ENCODE measurements at places on chromosomes 3 and 15.

GRCh38 chr15:71634820-71635560 lies 175.4 kb upstream of the NR2E3 start:
- DNase-seq: peak; percentile 52

DNA sequence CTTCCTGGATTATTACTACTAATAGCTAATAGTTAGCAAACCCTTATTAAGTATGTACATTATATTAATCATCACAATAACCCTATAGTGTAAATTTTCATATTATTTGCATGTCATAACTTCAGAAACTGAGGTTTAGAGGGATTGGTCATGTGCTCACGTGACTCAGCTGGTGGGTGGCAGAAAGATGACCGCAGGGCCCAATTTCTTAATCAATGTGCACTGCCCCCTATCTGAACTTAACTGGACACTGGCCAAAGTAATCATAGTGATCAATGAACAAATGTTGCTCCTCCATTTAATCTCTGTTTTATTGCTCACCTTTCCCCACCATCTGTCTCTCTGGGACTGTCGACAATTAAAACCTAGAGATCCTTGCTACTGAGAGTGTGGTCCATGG lies 52.2 kb downstream of the PLD1 start:
- DNase-seq: no peak

- no peak for DNase-seq
Measured at GRCh38 chr15:91620229-91620628, 233.3 kb upstream of the SLCO3A1 start.

DNA sequence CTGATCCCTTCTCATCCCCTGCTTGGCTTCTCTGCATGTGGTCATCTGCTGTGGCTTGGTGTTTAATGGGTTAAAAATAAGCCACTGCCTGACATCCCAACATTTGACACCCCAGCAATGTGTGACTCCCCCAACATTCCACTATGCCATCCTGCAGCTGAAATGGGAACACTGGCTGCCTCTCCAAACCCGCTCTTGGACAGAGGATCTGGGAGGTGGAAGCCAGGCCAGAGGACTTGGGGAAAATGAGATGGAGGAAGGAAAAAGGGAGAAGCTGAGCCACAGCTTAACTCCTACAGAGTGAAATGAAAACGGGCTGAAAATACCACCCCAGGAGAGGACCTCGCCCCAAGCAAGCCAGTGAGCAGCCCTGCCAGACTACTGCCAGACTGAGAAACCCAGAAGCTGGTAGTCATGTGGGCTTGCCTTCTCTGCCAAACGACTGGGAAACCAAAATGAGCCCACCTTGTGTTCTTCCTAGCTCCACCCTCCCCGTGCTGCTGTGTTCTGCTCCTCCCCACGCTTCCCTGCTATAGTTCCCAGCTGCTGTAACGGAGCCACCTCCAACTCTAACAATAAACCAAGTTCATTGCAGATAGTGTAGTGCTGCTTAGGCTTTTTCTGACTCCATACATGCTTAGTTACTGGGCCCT lies 13.7 kb downstream of the MAP1A start:
- no peak for DNase-seq

DNA sequence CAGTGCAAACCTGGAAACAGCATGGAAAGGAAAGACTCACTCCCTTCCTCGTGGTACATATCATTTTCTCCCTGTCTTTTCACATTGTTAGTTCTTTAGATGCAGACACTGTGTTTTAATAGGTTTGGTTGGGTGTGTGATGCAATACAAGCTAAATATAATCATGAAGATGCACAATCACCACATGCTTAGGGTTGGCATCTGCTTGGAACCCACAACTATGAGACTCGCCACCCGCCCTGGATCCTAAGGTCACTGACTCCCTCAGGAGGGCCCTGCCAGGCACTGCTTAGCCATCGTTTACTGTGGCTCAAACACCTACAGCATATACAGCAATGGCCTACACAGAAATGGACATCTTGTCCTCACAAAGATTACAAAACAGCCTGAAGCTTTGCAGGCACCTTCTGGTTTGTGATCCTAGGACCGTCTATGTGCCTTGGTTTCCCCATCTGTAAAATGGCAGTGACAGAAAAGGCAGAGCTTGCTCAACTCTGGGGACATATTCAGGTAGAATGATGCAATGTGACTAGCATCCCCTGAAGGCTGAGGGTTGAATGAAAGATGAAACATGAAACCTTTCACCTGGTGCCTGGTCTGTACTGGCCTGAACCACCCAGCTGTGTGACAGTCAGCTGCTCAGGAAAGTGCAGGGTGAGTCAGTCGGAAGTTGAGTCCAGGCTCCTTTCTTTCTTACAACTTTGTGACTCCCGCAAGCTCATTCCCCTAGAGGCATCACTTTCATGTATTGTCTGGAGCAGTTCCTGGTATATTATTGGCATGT lies 123.6 kb upstream of the PFN2 start:
- DNase-seq: peak; percentile 31

- no peak for DNase-seq
Measured at GRCh38 chr3:71753701-71754609, at the start of gene GPR27. Gene GPR27, plus strand, starts transcription at chr3:71753855. Its CDS starts 195 bp downstream, at chr3:71754050.

DNA sequence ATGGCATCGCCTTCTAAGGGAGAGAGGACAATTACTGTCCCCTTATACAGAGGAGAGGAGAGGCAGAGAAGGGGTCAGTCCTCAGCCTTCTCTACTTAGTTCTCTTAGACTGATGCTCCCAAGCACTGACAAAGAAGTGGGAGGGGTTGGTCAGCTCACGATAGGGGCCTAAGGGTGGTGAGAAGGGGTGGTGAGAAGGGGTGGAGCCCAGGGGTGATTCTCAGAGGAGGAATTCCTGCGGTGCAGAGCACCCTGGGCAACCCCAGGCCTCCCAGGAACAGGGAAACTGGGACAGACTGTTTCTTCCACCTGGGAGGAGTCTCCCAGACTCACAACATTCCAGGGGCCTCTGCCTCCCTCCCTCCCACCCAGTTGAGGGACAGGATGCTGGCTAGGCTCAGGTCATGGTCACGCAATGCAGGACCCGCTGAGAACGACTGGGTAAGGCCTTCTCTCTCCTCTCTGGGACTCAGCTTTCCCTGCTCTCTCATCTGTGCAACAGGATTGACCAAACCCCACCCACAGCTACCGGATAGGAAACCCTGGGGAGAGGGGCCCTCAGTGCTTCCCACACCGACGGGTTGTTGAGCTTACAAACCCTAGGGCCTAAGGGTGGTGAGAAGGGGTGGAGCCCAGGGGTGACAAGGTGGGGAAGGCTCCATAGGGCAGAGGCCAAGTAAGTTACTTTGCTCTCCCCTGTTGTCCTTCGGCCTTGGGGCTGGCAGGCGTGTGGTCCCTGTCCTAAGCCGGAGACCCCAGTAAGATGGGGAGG lies 1.5 kb downstream of the TPRA1 start:
- no peak for DNase-seq

GRCh38 chr15:67914537-67915460 lies 75.0 kb upstream of the RNU6-1 start:
- DNase-seq: peak; percentile 30

DNA sequence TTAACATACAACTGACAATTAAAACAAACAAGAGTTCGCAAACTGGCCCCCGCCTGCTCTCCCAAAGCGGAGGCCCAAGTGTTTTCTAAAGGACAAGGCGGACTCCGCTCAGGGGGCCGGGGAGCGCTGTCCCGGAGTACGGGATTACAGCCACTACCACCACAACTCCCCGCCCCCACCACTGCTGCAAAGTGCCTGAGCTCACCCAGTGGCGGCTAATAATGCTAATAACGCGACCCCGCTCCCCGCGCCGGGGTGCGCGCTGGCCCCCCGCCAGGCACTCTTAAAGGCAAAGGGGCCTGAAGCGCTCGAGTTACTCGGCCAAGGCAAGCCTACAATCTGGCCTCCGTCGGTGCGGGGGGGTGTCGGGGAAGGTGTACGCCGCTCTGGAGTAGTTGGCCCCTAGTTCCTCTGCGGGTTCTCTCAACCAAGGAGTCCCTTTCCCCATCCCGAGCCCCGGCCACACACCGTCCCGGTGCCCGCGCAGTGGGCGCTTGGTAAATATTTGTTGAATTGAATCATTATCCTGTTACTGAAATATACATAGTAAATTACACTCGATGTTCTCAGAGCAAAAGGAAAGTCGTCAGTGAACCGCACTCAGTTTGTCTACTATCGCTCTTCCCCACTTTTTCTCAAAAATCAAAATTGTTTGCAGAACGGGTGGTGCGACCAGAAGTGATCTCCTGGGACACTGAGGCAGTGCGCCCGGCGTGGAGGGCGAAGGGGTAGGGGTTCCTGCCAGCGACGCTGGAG lies 827 bp downstream of the WNT5A start:
- no peak for DNase-seq

GRCh38 chr3:144052275-144052674 lies 80.7 kb downstream of the DIPK2A start:
- no peak for DNase-seq

GRCh38 chr3:12879191-12879815 lies 37.9 kb upstream of the RPL32 start:
- no peak for DNase-seq

DNA sequence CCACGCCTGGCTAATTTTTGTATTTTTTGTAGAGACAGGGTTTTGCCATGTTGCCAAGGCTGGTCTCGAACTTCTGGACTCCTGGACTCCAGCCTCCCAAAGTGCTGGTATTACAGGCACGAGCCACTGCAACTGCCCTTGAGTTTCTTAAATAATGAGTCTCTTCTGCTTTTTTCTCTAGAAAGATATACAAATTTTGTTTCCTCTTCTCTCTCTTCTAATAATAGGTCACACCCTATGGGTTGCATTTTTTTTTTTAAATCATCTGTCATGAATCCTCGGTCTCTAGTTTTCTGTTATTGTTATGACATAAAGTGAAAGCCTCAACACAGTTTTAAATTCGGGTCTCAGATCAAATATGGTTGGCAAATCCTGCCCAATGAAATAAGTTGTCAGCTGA lies 111.2 kb downstream of the IL12A start:
- no peak for DNase-seq

DNA sequence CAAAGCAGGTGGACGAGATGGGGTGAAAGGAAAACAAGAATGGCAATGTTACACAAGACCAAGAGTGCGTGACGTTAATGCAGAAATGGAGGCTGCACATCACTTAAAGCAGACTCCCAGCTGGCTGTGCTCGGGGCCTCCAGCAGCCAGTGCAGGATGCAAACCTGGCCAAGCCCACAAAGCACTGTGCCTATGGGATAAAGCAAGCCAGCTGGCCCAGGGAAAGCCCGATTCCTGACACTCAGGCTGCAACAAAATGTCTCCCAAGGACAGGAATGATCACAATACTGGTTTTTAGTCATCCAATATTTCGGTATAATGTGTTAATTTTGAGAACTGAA lies 86.2 kb downstream of the SEC22A start:
- DNase-seq: no peak

DNA sequence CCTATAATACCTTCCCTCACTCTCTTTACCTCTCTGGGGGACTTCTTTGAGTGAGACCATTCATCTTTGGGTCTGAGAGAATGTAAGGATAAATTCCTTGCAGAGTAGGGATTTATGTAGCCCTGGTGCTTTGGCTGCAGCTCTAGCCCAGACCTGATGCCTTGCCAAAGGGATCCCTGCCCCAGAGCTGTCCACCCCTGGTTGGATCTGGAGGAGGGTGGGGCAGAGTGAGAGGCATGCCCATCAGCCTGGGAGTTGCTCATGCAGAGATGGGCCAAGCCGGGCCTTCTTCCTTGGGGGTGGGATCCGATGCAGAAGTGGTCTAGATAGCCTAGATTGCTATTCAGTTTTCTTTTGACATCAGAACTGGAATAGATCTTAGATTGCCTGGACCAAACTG lies 31.5 kb downstream of the RTP1 start:
- DNase-seq: no peak

- no peak for DNase-seq
Measured at GRCh38 chr3:106628407-106628806, 748.8 kb upstream of the CCDC54 start.

GRCh38 chr3:180246688-180247195 lies 210.0 kb upstream of the PEX5L start:
- no peak for DNase-seq

- DNase-seq: no peak
Measured at GRCh38 chr3:118974356-118975097, 60.1 kb downstream of the IGSF11 start.

DNA sequence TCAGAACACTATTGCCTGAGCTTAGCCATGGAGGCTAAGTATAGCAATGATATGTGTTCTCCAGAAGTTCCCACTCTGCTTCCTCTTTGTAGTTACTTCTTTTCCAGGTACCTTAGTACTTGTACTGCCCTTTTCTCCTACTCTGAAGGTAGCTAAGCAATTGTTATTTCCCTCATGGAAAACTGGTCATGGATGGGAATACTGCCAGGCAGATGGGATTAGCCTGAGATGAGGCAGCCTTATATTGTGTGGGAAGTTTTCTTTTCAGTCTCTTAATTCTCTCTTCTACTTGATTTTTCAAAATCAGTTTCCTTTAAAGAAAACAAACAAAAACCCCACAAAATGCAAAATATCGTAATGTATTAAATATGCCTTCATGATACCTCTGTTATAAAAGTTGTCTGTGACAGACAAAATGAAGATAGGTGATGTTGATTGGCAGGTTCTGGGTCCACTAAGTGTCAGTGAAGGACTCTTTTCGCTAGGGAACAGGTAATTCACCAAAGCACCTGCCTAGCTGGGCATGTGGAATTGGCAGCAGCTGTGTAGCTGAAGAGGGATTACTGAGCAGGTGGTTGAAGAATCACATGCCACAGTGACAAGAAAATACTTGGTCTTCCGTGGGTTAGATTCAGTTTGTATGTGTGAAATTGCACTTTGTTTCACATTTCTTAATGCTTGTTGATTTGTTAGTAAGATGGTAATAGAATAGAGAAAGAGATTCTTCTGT lies 4.1 kb downstream of the ZNF609 start:
- DNase-seq: peak; percentile 83

GRCh38 chr15:75232826-75233503 lies 25.2 kb upstream of the GOLGA6C start:
- no peak for DNase-seq

- peak; percentile 27 for DNase-seq
Measured at GRCh38 chr3:11335056-11335608, 62.9 kb downstream of the ATG7 start.

GRCh38 chr3:130259166-130259874 lies 86.2 kb upstream of the COL6A5 start:
- DNase-seq: no peak

DNA sequence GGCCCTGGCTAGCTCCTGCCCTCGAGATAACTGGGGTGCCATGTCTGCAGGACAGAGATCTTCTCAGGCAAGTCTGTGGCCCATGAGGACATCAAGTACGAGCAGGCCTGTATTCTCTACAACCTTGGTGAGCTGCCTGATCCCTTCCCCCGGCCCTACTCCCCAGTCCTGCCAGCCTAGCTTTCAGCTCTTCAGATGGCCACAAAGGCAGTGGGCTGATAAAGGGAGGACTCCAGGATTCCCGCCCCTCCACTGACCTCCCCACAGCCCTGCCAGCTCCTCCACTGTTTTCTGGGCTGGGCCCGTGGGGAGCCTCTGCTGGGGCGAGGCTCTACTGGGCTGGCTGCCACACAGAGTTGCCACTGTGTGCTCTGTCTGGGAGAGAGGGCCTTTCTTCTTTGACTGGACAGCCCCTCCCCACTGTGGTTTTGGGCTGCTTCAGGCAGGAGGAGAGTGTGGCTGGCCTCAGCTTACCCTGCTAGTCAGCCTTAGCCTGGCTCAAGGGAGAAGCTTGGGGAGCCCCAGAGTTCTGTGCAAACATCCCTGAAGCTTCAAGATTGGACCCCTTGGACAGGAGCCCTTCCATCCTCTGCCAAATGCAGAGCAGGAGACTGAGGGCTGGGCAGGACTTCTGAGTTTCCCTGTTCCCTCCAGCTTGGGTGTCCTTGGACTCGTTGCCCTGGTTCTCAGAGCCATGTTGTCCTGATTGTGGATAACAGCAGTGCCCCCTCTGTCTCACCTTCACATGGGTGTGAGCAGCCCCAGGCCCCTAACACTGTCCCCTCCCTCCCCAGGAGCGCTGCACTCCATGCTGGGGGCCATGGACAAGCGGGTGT lies 24.4 kb downstream of the PTPN23 start:
- no peak for DNase-seq

GRCh38 chr15:57611938-57612337 lies 20.2 kb downstream of the MYZAP start:
- DNase-seq: no peak
